Heart right ventricle (tissue), 16 donors: ENCODE measurements at places on chromosomes 7 and 10.

GRCh38 chr7:13276977-13277376 is 589.5 kb downstream of the ARL4A start:
- H3K4me1 ChIP-seq: no peaks in the 10 kb centered on the region
- DNase-seq: no peak
- no peak overlapping the region for H3K4me3 ChIP-seq
- H3K27me3 ChIP-seq: no peaks in the 10 kb centered on the region
- H3K36me3 ChIP-seq: no peaks in the 10 kb centered on the region
- H3K27ac ChIP-seq: no peak overlapping the region

GRCh38 chr10:16987976-16988610 is 141.5 kb downstream of the CUBN start:
- peak overlapping the region; percentile 37 for H3K27ac ChIP-seq
- H3K36me3 ChIP-seq: no peaks in the 10 kb centered on the region
- no peaks in the 10 kb centered on the region for H3K27me3 ChIP-seq
- H3K4me1 ChIP-seq: peaks cover 34% of the 10 kb centered on the region
- no peak for DNase-seq
- H3K4me3 ChIP-seq: no peak overlapping the region

GRCh38 chr7:14179781-14180180 is 190.3 kb upstream of the ETV1 start:
- no peaks in the 10 kb centered on the region for H3K4me1 ChIP-seq
- DNase-seq: no peak
- no peak overlapping the region for H3K27ac ChIP-seq
- no peaks in the 10 kb centered on the region for H3K36me3 ChIP-seq
- no peak overlapping the region for H3K4me3 ChIP-seq

GRCh38 chr10:113020475-113020753 is 70.4 kb downstream of the TCF7L2 start:
- H3K27ac ChIP-seq: no peak overlapping the region
- no peaks in the 10 kb centered on the region for H3K27me3 ChIP-seq
- no peaks in the 10 kb centered on the region for H3K36me3 ChIP-seq
- no peak overlapping the region for H3K4me3 ChIP-seq
- DNase-seq: no peak

DNA sequence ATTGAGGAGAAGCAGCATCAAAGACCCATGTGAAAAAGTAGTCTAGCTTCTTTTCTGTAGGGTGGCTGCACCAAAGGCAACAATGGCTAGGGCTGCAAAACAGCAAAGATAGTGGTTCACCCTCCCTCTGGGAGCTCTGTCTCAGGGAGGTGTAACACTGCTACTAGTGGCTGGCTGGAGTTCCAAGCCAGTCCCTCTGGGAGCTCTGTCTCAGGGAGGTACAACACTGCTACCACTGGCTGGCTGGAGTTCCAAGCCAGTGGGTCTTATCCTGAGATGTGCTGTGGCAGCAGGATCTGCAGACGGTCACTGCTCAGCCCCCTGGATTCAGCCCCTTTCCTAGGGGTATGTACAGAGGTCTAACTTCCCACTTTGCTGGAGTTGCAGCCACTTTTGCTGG is 37.9 kb upstream of the TMEM140 start:
- no peak overlapping the region for H3K27ac ChIP-seq
- DNase-seq: no peak
- no peak overlapping the region for H3K4me3 ChIP-seq
- no peaks in the 10 kb centered on the region for H3K36me3 ChIP-seq
- H3K27me3 ChIP-seq: no peaks in the 10 kb centered on the region
- no peaks in the 10 kb centered on the region for H3K4me1 ChIP-seq

DNA sequence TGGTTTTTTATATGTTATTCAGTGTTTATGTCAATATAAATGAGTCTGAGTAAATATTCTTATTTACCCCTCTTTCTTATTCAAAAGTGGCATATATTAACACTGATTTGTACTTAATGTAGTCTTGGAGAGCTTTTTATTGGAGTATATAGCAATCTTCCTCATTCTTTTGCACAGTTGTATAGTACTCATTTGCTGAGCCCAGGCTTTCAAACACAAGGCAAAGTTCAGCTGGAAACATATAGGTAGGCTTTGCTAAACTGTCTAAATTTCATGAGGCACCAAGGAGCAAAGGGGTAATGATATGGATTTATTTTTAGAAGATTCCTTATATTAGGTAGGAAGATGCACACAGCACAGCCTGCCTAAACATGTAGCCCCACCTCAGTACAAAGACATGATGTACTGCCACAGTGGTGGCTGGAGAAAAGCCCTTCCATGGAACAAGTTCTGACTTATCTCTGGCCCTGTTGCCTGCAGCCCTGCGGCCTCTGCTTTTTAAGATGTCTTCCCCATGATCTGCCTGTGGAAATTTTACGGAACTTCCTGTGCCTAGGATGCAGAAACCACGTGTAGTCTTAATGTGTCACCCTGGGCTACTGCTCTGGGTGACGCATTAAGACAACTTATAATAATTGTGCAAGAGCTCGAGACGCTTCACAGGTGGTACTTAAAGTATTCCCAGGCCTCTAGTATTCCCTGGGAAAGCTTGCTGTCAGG is 9.6 kb upstream of the PDCD4 start:
- no peak overlapping the region for H3K4me3 ChIP-seq
- no peak overlapping the region for H3K27ac ChIP-seq
- peaks cover 57% of the 10 kb centered on the region for H3K4me1 ChIP-seq

DNA sequence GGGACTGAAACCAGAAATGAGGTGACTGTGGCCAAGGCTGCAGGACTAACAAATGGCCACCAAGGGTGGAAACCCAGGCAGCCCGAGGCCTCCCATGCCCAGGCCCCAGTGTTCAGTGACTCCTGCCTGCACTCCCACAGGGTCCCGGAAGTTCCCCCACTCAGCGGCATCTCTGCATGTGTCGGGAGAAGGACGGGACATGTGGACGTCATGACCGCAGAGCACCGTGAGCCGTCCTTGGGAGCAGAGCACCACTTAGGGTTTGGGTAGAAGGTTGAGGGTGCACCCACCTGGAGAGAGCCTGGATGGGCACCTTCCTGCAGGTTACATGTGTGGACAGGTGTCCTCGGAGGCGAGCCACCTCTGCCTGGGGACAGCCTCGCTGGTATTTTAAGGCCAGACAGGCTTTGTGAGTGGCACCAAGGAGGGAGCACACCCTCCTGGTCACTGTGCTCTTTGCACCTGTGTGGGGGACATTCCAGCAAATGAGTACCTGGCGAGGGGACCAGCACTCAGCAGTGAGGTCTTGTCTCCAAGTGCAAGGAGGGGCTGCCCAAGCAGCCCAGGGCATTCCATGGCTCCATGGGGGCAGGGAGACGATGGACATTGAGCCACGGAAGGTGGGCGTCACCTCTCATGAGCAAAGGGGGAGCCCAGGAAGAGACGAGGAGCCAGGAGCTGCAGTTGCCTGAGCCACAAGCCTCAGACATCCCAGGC is 95.3 kb upstream of the TCERG1L start:
- H3K4me3 ChIP-seq: no peak overlapping the region
- no peak for DNase-seq
- H3K36me3 ChIP-seq: no peaks in the 10 kb centered on the region
- H3K27ac ChIP-seq: no peak overlapping the region
- no peaks in the 10 kb centered on the region for H3K4me1 ChIP-seq

GRCh38 chr7:17390392-17390791 is 91.9 kb downstream of the AHR start:
- no peaks in the 10 kb centered on the region for H3K27me3 ChIP-seq
- H3K4me1 ChIP-seq: no peaks in the 10 kb centered on the region
- H3K36me3 ChIP-seq: no peaks in the 10 kb centered on the region
- DNase-seq: no peak
- H3K27ac ChIP-seq: no peak overlapping the region
- no peak overlapping the region for H3K4me3 ChIP-seq

GRCh38 chr7:140034421-140034820 is 28.3 kb downstream of the PARP12 start:
- H3K27ac ChIP-seq: no peak overlapping the region
- peaks cover 11% of the 10 kb centered on the region for H3K4me1 ChIP-seq
- no peaks in the 10 kb centered on the region for H3K36me3 ChIP-seq
- no peaks in the 10 kb centered on the region for H3K27me3 ChIP-seq
- no peak overlapping the region for H3K4me3 ChIP-seq

DNA sequence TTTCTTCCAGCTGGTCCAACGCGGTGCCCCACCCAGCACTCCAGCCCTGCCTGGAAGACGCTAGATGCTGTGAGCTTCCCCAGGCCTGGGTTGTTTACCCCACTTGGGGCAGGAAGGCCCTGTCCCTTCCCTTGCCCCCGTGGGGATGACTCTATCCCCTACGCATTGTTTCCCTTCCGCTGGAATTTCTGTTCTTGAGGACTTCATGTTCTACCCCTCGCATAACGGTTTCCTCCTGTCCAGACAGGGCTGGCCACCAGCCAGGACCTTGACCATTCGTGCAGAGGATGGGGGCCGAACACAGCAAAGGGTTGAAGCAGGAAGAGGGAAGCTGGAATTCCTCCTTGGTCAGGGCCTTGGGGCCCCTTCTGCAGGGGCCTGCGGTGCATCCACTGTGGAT is 14.7 kb upstream of the SERPINE1 start:
- DNase-seq: peak; percentile 46
- H3K4me3 ChIP-seq: no peak overlapping the region
- H3K4me1 ChIP-seq: peaks cover 35% of the 10 kb centered on the region
- no peaks in the 10 kb centered on the region for H3K36me3 ChIP-seq
- no peaks in the 10 kb centered on the region for H3K27me3 ChIP-seq
- H3K27ac ChIP-seq: peak overlapping the region; percentile 79

GRCh38 chr7:77281780-77282478 is 82.3 kb upstream of the FGL2 start:
- no peak overlapping the region for H3K27ac ChIP-seq
- DNase-seq: peak; percentile 32
- no peak overlapping the region for H3K4me3 ChIP-seq

DNA sequence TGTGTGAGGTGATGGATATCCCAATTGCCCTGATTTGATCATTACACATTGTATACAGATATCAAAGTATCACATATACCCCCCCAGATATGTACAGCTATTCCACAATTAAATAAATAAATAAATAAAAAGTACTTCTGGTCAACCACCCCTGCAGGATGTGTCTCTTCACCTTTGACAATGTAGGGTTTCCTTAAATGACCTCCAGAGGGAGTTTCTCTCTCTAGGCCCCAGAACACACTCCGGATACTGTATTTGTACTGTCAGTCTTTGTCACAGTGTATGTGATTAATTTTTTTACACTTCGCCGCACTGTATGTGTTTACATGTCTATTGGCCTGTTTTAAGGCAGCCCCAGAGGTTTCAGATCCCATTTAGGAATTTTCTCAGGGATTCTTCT is 123.6 kb downstream of the ADCYAP1R1 start:
- no peak overlapping the region for H3K27ac ChIP-seq
- no peak for DNase-seq
- H3K4me1 ChIP-seq: no peaks in the 10 kb centered on the region

DNA sequence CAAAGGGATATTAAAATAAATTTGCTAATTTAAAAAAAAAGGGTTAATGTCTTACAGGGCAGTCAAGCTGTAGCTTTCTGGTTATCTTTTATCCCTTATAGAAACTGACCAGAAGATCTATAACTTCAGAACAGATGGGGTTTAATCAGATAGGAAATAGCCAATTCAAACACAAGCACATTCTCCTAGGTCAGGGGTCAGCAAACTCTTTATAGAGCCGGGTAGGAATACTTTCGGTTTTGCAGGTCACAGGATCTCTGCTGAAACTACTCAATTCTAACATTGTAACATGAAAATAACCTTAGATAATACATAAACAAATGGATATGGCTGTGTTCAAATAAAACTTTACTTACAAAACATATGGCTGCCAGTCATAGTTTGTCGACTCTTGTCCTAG is 479.8 kb downstream of the ADRA2A start:
- H3K36me3 ChIP-seq: no peaks in the 10 kb centered on the region
- no peak overlapping the region for H3K4me3 ChIP-seq
- no peaks in the 10 kb centered on the region for H3K27me3 ChIP-seq
- no peak overlapping the region for H3K27ac ChIP-seq

- no peaks in the 10 kb centered on the region for H3K36me3 ChIP-seq
- no peak overlapping the region for H3K4me3 ChIP-seq
- H3K27ac ChIP-seq: peak overlapping the region; percentile 82
- DNase-seq: peak; percentile 29
These were observed 150.2 kb downstream of the REEP3 start for GRCh38 chr10:63671317-63671937.

DNA sequence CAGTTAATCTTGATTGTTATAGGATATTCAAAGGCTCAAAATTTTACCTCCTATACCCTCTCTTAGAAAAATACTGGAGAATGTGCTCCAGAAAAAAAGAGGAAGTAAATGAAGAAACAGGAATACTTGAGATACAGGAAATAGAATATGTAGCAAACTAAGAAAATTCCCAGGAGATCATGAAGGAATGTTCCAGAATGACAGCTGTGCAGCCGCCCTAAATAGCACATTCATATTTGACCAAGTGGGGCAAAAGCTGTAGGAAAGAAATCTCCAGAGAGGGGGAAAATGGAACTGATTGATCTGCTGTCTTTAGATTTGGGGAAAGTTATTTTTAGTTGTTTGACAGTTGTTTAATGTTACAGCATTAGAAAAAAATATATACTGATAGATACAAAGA is 46.2 kb upstream of the ZEB1 start:
- no peak overlapping the region for H3K4me3 ChIP-seq
- no peaks in the 10 kb centered on the region for H3K27me3 ChIP-seq
- H3K36me3 ChIP-seq: no peaks in the 10 kb centered on the region

DNA sequence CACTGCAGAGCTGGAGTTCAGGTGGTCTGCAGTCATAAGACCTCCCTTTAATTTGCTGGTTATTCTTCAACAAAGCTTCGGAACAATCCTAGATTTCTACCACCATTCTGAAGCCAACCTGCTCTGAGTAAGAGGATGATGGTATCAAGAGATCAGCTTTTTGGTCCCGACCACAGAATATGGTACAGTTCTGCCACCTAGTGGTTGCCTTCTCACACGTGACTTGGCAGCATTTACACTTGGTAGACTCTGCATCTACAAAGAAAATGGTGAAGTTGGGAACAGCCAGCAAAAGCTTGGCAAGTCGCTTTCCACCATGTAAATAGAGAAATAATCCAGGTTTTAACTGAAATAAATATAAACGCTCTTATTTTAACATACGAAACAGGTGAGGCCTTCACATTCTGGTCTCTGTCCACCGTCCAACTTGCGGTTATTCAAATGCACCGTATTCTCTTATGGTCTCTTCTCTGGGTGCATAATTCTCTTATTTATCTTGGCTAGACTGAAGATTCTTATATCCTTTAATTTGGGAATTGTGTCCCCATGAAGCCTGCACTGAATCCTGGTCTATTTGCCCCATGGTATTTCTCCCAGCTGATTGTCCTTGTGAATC is 173.9 kb upstream of the GRM3 start:
- no peaks in the 10 kb centered on the region for H3K4me1 ChIP-seq
- H3K4me3 ChIP-seq: no peak overlapping the region
- DNase-seq: no peak
- no peak overlapping the region for H3K27ac ChIP-seq

DNA sequence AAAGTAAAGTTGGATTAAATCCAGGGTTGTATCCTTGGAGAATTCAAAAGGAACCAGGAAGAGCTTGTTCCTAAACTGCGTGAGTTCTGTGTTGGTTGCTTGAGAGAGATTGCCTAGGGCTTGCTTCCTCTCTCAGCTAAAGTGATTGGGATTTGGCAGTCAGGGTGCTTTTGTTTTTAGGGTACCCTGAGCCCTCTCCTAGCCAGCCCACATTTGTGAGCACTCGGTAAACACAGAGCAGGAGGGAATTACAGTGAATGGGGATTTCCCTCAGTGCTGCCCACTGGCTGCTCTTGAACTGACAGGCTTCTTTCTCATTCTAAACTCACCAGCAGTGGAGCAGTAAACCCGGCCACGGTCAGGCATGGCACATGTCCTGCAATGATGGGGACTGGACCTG is 146.9 kb downstream of the TPST1 start:
- H3K4me1 ChIP-seq: no peaks in the 10 kb centered on the region
- no peak overlapping the region for H3K4me3 ChIP-seq
- H3K27me3 ChIP-seq: no peaks in the 10 kb centered on the region
- DNase-seq: no peak
- peak overlapping the region; percentile 42 for H3K27ac ChIP-seq
